Activated naive CD8-positive, alpha-beta T cell treated with anti-CD3 and anti-CD28 coated beads for 36 hours (primary cell): ENCODE measurements at places on chromosomes 6 and 20. TPM values are rescaled to one million over a fixed set of nuclear protein-coding genes. Genes with fewer than 3 reads are reported as not detected.

The CYP39A1 gene
- total RNA-seq: not detected

The MLN gene
- not detected for total RNA-seq

The TPD52L1 gene
- 0.87 TPM for total RNA-seq

- no peak for DNase-seq
Observed at GRCh38 chr6:73884540-73884939, 188.5 kb downstream of the CD109 start.

GRCh38 chr20:6269168-6269873 lies 146.5 kb upstream of the FERMT1 start:
- no peak for DNase-seq

GRCh38 chr20:19903168-19903811 lies 113.9 kb upstream of the NAA20 start:
- DNase-seq: no peak

DNA sequence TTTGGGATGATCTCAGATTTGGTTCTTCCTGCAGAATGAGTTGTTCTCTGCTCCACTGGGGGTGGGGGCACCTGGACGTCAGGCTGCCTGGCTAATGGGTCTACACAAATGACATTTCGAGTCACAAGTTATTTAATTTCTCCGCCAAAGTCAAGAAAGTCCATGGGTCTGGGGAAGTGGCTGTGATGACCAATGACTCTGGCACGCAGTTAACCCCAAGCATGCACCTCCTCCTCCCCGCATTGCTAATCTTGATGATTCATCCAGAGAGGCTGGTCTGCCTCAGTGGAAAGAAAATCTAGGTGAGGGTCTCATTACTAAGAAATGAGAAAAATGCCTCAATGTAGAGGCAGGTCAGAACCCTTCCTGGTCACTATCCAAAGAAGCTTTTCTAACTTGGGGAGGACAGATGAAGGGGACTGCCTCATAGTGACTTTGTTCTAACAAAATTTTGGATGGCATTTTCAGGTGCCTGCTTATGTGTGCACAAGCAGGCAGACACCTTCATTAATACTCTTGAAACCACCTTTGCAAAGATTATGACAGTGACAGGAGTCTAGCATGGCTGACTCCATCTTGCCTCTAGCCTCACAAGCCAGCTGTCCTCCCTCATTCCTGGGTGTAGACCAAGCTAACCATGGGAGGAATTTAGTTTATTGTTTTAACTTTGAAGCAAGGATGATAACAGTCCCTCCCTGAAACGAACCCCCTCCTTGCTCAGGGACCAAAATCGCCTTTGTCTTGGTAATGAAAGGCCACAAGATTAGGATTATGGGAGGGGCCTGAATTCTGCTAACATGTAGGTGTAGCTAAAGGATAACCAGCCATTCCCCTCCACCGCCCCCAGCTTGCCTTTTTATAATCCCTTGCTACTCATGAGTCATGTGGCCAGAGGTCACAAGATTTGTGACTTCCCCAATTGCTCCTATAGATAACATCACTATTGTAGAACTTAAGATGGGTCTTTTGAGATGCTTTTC lies 98.6 kb upstream of the MRPS10 start:
- DNase-seq: peak; percentile 14

DNA sequence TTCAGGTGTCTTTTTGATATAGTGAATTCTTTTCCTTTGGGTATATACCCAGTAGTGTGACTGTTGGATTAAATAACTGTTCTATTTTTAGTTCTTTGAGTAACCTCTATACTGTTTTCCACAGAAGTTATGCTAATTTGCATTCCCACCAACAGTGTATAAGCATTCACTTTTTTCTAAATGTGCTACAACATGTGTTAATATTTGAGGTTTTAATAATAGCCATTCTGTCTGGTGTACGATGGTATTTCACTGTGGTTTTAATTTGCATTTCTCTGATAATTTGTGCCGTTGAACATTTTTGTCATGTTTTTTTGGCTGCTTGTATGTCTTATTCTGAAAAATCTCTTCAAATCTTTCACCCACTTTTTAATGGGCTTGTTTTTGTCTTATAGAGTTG lies 563.5 kb downstream of the GRIK2 start:
- DNase-seq: no peak

GRCh38 chr6:16723826-16724225 lies 37.4 kb downstream of the ATXN1 start:
- no peak for DNase-seq

GRCh38 chr6:35895560-35895959 lies 25.3 kb downstream of the SRPK1 start:
- no peak for DNase-seq

- no peak for DNase-seq
Observed at GRCh38 chr6:161128230-161128629, 136.7 kb downstream of the MAP3K4 start.

- peak; percentile 22 for DNase-seq
Observed at GRCh38 chr6:31898383-31899011, 999 bp upstream of the EHMT2 start.
